ENCODE measurements at places on chromosomes 2 and 18. TPM values are rescaled to one million over a fixed set of nuclear protein-coding genes. Genes with fewer than 3 reads are reported as not detected.

DNA sequence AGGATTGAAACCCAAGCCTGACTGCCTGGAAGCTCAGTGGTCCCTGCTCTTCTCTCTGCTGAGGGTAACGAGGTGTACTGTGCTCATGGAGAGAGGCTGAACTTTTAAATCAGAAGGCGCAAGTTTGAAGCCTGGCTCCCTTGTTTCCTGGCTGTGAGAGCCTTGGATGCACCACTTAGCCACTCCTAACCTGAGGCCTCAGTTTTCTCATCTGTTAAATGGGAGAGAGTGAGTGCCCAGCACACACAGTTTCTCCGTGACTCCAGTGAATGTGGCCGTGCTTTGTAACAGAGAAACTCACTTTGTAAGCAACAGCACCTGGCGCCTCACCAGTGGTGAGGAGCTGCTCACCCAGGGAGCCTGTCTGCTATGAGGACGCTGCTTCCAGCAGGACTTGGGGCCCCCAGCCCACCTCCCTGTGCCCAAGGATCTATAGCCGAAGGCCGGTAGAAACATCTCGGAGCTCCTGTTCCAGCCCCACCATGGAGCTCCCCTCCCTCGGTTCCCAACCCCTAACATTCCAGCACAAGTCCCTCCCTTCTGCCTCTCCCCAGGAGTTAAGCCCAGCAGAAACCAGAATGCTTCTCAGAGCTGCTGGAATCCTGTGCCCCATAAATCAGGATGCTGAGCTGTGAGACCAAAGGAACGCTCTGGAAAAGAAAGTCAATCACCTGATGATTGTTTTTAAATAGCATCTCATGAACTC lies 20.3 kb upstream of the KCNK3 start:
- DNase-seq, result no peak

DNA sequence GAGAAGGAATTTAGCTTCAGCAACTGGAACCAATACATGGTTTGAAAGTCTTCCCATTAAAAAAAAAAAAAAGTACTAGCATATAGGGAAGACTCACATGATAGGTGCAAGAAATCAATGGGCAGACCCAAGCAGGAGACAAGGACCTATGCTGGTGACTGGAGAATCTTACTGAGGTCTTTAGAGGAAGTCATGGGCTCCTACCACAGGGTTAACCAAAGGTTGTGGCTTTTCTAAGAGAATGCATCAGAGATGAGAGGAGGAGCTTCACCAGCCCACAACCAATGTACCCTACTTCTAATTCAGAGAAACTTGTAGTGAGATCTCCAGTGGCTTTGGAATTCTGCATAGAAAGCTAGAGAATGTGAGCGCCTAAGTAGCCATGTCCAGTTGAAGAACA lies 207.4 kb downstream of the NCKAP5 start:
- DNase-seq, result no peak

The PSTPIP2 gene
- 2.6 TPM for total RNA-seq

The CAD gene
- total RNA-seq, result 68.2 TPM

The ARL6IP6 gene
- total RNA-seq, result 32.8 TPM
